Esophagus muscularis mucosa (tissue), 4 donors: ENCODE measurements at places on chromosomes 7 and 10. TPM values are rescaled to one million over a fixed set of nuclear protein-coding genes. Genes with fewer than 3 reads are reported as not detected.

Gene SYNPO2L
- total RNA-seq: not detected

Gene PPP1R9A
- total RNA-seq: 22.4 TPM

Gene SORCS3
- 0.26 TPM for total RNA-seq

Gene KLLN
- 0.52 TPM for total RNA-seq

Gene AGMO
- 0.45 TPM for total RNA-seq

Gene ST7
- total RNA-seq: 17.6 TPM

Gene EPO
- not detected for total RNA-seq

Gene HYAL4
- total RNA-seq: not detected

Gene SMNDC1
- 16.2 TPM for total RNA-seq

Gene PIK3AP1
- total RNA-seq: 4.7 TPM

Gene KCNMA1
- total RNA-seq: 146 TPM

Gene ASB10
- not detected for total RNA-seq

Gene PON3
- 1.2 TPM for total RNA-seq

Gene PIK3CG
- total RNA-seq: 3.3 TPM

Gene MOGAT3
- total RNA-seq: not detected

Gene SLC26A5
- total RNA-seq: not detected

Gene MYL10
- not detected for total RNA-seq

Gene WNT2
- total RNA-seq: 2.8 TPM

Gene TRIM24
- total RNA-seq: 15.6 TPM

Gene FFAR4
- not detected for total RNA-seq

Gene ADAM22
- total RNA-seq: 2.1 TPM

Gene DNAJB6
- 130 TPM for total RNA-seq

Gene CPA2
- total RNA-seq: not detected

Gene TCAF2
- total RNA-seq: 1.6 TPM

Gene SHTN1
- 5.5 TPM for total RNA-seq

Gene ELOVL3
- total RNA-seq: not detected

Gene CNPY1
- not detected for total RNA-seq

Gene PPP1R17
- total RNA-seq: not detected

Gene DOCK4
- total RNA-seq: 18.1 TPM

Gene DGKI
- 2.0 TPM for total RNA-seq

Gene TRPV5
- total RNA-seq: not detected

Gene KCNIP2
- 0.32 TPM for total RNA-seq

Gene SLC26A3
- 13.1 TPM for total RNA-seq

Gene NUTM2B
- 0.83 TPM for total RNA-seq

Gene TAS2R41
- total RNA-seq: not detected

Gene CDK1
- total RNA-seq: 0.83 TPM
